ENCODE measurements at places on chromosomes 1 and 21. TPM values are rescaled to one million over a fixed set of nuclear protein-coding genes. Genes with fewer than 3 reads are reported as not detected.

PGLYRP3 gene
- total RNA-seq: not detected

ASH1L gene
- 23.6 TPM for total RNA-seq

PRAMEF10 gene
- not detected for total RNA-seq

FCRL6 gene
- not detected for total RNA-seq

LDLRAD2 gene
- total RNA-seq: 0.31 TPM

OXCT2 gene
- 4.0 TPM for total RNA-seq

IFI16 gene
- 0.31 TPM for total RNA-seq

LRRN2 gene
- 2.6 TPM for total RNA-seq

DNAJC11 gene
- total RNA-seq: 67.2 TPM

OLFML2B gene
- 4.3 TPM for total RNA-seq

CLEC20A gene
- not detected for total RNA-seq

SPRR2F gene
- total RNA-seq: not detected

FCRL4 gene
- total RNA-seq: not detected

PLA2G2F gene
- total RNA-seq: not detected

BRDT gene
- total RNA-seq: 0.19 TPM

BEST4 gene
- total RNA-seq: 0.63 TPM

NRDC gene
- total RNA-seq: 121 TPM

CD1B gene
- total RNA-seq: not detected

ELAPOR1 gene
- 2.1 TPM for total RNA-seq

TEKT2 gene
- total RNA-seq: 0.94 TPM
